ENCODE measurements at places on chromosomes 12 and 14.

- DNase-seq, result no peak
These were observed 58.9 kb downstream of the ANAPC7 start for GRCh38 chr12:110344657-110345056.

GRCh38 chr12:42758806-42759205 lies 169.3 kb upstream of the PRICKLE1 start:
- no peak for DNase-seq

- DNase-seq, result no peak
These were observed 148.4 kb upstream of the SYT10 start for GRCh38 chr12:33587784-33588712.

GRCh38 chr14:99654235-99654985 lies 9.5 kb downstream of the HHIPL1 start:
- no peak for DNase-seq

GRCh38 chr14:97336179-97336578 lies 539.0 kb downstream of the VRK1 start:
- no peak for DNase-seq

DNA sequence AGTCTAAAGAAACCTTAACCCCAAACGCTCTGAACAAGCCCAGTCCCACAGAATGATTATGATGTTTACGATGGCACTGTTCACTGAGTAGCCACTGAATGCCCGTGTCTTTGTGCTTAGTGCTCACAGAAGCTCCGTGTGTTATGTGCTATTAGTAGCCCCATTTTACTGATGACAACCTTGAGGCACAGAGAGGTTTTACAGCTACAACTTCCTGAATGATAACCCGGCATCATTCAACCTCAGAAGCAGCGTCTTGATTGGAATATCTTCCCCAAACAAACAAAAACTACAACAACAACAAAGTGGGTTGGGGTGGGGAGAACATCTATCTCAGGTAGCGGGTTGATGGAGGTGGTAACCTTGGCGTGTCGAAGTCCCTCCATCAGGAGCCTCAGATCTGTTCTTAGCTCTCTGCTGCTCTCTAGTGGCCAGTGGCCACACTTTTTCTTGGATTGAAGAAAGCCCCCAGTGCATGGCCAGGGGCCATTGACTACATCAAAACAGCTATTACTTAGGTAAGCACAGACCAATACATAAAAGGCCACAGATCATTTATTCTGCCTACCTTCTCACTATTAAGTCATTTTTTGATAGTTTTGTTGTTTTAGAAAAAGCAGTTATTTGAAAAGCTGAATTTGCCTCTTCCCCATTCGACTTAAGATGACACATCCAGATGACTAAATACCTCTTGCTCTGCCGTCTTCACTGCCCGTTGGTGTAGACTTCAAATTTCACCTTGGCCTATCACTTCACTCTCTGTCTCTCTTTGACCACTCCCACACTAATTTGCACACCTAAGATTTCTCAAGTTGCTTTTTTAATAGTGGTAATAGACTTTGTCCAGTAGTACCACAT lies 376.9 kb downstream of the GALC start:
- DNase-seq, result no peak

DNA sequence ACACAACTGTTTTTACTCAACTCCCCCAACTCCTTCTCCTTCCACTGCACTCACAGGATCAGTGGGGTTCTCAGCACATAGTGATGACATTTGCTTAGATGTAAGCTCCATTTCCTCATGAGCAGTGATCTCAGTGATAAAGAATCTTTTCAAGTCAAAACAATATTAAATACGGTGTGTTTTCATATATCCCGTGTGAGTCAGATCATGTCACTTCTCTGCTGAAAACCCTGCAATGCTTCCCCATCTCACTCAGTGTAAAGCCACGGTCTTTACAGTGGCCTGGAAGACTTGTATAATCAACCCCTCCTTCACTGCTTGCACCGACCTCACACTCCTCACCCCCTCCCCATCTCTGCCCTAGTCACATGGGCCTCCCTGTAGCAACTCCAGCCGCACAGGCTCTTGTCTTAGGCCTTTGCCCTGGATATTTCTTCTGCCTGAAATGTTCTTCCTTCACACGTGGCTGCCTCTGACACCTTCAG lies 149.7 kb upstream of the ARHGAP5 start:
- no peak for DNase-seq

GRCh38 chr14:73235531-73236155 lies 1.7 kb upstream of the PAPLN start:
- no peak for DNase-seq

- no peak for DNase-seq
These were observed 68.2 kb upstream of the FAM181A start for GRCh38 chr14:93858896-93859295.

DNA sequence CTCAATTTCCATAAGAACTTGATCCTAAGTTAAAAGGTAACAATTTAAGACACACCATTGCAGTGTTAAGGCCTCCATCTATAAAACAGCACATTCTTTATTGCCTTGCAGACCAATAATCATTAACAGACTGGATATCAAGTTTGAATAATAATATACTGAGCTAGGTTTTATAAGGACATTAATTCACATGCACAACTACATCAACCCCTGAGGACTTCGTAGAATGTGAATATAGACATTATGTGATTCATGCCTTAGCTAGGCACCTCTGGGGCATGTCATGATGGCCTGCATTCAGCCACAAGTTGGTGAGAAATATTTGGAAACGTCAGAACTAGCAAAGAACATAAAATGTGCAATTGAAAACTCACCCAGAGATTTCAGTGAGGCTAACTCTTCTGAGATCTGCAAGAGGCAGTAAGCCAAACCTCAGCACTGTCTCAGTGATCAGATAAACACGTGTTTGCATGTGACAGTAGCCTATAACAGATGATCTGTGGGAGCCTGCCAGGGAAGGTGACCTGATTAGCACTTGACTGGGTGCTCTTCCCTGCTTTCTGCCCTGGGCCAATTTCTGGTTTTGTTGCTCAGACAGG lies 492.2 kb downstream of the FLRT2 start:
- DNase-seq, result no peak

DNA sequence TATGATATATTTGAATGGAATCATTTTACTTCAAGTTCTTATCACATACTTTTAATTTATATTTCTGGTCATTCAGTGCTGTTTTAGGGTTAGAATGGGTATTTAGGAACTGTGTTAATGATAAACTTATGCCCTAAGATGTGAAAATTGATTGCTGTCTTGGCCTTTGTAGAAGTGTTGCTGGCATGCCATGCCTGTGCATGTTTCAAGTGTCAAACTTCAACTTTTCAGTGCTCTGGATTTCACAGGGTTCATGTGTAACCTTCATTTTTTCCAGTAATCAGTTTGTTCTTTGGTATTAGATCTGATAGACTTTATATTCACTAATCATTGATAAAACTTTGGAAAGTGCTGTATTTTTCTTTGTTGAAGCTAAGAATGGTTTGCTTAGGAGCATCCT lies 36.6 kb downstream of the YLPM1 start:
- no peak for DNase-seq
